H1 (cell line): ENCODE measurements at places on chromosomes 13 and 19.

GRCh38 chr19:53768401-53768800 lies 55.7 kb downstream of the NLRP12 start:
- DNase-seq = no peak

- no peak for DNase-seq
Measured at GRCh38 chr13:47289567-47289966, 392.7 kb upstream of the HTR2A start.

DNA sequence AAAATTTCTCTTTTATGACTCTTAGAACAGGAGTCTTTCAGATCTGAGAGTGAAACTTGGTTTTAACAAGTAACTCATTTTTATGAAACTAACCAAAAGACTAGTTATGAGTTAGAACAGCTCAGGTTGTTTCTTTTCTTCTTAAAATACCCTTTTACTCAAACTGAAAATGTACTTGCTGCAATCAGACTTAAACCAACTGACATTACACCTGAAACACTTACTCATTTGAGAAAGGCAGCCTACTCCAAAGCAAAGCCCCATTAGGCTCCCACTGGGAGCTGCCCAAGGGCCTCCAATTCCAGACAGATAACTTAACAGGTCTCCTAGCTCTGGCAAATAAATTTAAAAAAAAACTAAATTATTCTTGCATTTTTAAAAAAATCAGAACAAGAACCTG lies 3.6 kb downstream of the FOXO1 start:
- no peak for DNase-seq

GRCh38 chr13:80166352-80166751 lies 174.6 kb downstream of the SPRY2 start:
- DNase-seq = no peak

- DNase-seq = no peak
Measured at GRCh38 chr13:27658546-27658945, 36.9 kb downstream of the POLR1D start.
